ENCODE measurements at places on chromosomes 1 and 21. TPM values are rescaled to one million over a fixed set of nuclear protein-coding genes. Genes with fewer than 3 reads are reported as not detected.

GRCh38 chr1:235075777-235076308, 52.8 kb downstream of the TOMM20 start:
- H3K4me1 ChIP-seq, result peaks cover 37% of the 10 kb centered on the region
- DNase-seq, result no peak
- H3K27me3 ChIP-seq, result no peaks in the 10 kb centered on the region
- H3K27ac ChIP-seq, result no peak overlapping the region
- H3K36me3 ChIP-seq, result no peaks in the 10 kb centered on the region

DNA sequence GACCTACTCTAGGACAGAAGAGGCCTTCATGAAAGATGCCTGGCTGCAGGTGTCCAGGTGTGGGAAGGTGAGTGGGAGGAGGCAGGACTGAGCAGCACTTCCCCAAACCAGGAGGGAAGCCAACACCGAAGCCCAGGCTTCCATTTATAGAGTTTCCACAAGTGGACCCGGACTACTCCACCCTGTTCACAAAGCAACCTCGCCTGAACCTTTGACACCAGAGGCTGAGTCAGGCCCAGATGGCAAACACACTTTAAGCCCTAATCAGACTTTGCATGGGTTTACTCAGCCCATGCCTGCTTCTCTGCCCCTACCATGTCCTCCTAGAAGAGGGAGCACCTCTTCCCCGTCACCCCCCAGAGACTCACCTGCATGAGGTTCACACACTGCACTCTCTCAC, 14.0 kb downstream of the PRR9 start:
- no peak overlapping the region for H3K4me3 ChIP-seq
- H3K27ac ChIP-seq, result no peak overlapping the region
- no peak for DNase-seq
- peaks cover 6% of the 10 kb centered on the region for H3K4me1 ChIP-seq

- H3K4me3 ChIP-seq, result no peak overlapping the region
- no peaks in the 10 kb centered on the region for H3K4me1 ChIP-seq
- peaks cover 12% of the 10 kb centered on the region for H3K36me3 ChIP-seq
These were observed 46.8 kb downstream of the TRPM2 start for GRCh38 chr21:44399955-44400790.

- no peak overlapping the region for H3K4me3 ChIP-seq
- DNase-seq, result no peak
- no peak overlapping the region for H3K27ac ChIP-seq
These were observed 283.3 kb downstream of the DUSP10 start for GRCh38 chr1:221458447-221459156.

The PTAFR gene
- 6.4 TPM for total RNA-seq

The MRPS14 gene
- 12.0 TPM for total RNA-seq

The FAM76A gene
- 19.5 TPM for total RNA-seq

The SPRR3 gene
- total RNA-seq, result not detected

The TNFAIP8L2 gene
- 4.8 TPM for total RNA-seq

The ZYG11A gene
- not detected for total RNA-seq

Data from natural killer cell (primary cell).